Effector memory CD8-positive, alpha-beta T cell (primary cell): ENCODE measurements at places on chromosomes 3 and 15.

DNA sequence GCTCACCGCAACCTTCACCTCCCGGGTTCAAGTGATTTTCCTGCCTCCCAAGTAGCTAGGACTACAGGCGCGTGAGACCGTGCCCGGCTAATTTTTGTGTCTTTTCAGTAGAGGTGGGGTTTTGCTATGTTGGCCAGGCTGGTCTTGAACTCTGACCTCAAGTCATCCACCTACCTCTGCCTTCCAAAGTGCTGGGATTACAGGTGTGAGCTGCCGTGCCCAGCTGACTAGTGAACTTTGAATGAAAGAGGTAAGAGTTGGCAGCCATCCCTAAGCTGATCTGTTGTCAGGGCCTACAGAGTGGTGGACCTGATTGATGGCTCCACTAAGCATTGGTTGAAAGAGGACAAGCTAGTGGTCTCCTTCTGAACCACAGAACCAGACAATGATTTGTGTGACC is 15.3 kb downstream of the PXK start:
- H3K36me3 ChIP-seq = peaks cover under 1% of the 10 kb centered on the region
- DNase-seq = no peak
- H3K4me3 ChIP-seq = no peak overlapping the region
- no peak overlapping the region for H3K27ac ChIP-seq
- peaks cover 51% of the 10 kb centered on the region for H3K4me1 ChIP-seq

- peaks cover 26% of the 10 kb centered on the region for H3K4me1 ChIP-seq
- no peaks in the 10 kb centered on the region for H3K36me3 ChIP-seq
- H3K27me3 ChIP-seq = no peaks in the 10 kb centered on the region
- H3K4me3 ChIP-seq = peak overlapping the region; percentile 54
Measured at GRCh38 chr3:100073049-100073713, 41.1 kb downstream of the FILIP1L start.

DNA sequence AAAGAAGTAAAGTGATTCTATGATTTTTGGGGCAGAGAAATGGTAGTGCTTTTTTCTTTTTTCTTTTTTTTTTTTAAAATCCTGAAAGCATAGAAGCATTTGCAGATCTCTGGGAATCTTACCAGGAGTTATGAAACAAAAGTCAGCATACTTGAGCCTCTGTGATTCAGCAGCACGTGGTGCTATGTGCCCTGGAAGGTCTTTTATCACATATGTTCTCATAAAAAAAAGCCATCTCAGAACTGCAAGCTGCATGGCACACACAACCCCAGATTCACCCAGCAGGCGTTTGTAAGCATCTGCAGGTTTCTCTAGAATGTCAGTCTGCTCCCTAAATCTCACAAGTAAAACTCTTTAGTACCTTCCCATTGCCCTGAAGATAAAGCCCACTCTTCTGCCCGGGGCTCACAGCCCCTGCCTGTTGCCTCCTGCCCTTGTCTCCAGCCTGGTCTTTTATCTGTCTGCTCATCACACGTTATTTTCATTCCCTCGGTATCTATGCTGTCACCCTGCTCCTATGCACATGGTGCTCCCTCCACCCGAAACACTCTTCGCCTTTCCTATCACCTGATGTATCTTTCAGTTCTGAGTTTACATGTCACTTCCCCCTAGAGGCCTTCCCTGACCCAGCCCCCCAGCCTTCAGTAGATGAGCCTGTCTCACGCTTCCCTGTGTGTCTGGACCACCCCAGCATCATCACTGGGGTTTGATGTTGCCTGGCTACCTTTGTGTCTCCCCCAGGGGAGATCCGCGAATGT is 72.4 kb downstream of the CHDH start:
- H3K27me3 ChIP-seq = peaks cover 64% of the 10 kb centered on the region
- DNase-seq = no peak
- H3K4me3 ChIP-seq = no peak overlapping the region
- H3K4me1 ChIP-seq = no peaks in the 10 kb centered on the region

- no peak for DNase-seq
- no peak overlapping the region for H3K27ac ChIP-seq
- no peak overlapping the region for H3K4me3 ChIP-seq
- H3K4me1 ChIP-seq = no peaks in the 10 kb centered on the region
- H3K27me3 ChIP-seq = no peaks in the 10 kb centered on the region
- peaks cover 29% of the 10 kb centered on the region for H3K36me3 ChIP-seq
Measured at GRCh38 chr15:34355241-34355640, 11.8 kb downstream of the LPCAT4 start.

DNA sequence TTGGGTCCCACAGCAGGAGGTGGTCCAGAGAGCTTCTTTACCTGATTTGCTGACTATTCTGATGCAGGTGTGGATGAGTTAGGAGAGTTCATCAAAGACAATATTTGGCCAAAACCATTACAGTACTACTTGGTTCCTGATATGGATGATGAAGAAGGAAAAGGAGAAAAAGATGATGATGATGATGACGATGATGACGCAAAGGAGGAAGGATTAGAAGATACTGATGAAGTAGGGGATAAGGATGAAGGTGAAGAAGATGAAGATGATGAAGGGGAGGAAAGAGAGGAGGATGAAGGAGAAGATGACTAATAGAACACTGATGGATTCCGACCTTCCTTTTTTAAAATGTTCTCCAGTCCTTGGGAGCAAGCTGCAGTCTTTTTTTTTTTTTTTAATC is 148.7 kb downstream of the GBE1 start:
- no peaks in the 10 kb centered on the region for H3K36me3 ChIP-seq
- no peak for DNase-seq
- H3K27ac ChIP-seq = no peak overlapping the region
- no peak overlapping the region for H3K4me3 ChIP-seq
- H3K27me3 ChIP-seq = no peaks in the 10 kb centered on the region

GRCh38 chr3:24270204-24270691 is 224.4 kb downstream of the THRB start:
- H3K36me3 ChIP-seq = no peaks in the 10 kb centered on the region
- H3K4me3 ChIP-seq = no peak overlapping the region
- DNase-seq = no peak
- no peaks in the 10 kb centered on the region for H3K4me1 ChIP-seq
- H3K27me3 ChIP-seq = no peaks in the 10 kb centered on the region

DNA sequence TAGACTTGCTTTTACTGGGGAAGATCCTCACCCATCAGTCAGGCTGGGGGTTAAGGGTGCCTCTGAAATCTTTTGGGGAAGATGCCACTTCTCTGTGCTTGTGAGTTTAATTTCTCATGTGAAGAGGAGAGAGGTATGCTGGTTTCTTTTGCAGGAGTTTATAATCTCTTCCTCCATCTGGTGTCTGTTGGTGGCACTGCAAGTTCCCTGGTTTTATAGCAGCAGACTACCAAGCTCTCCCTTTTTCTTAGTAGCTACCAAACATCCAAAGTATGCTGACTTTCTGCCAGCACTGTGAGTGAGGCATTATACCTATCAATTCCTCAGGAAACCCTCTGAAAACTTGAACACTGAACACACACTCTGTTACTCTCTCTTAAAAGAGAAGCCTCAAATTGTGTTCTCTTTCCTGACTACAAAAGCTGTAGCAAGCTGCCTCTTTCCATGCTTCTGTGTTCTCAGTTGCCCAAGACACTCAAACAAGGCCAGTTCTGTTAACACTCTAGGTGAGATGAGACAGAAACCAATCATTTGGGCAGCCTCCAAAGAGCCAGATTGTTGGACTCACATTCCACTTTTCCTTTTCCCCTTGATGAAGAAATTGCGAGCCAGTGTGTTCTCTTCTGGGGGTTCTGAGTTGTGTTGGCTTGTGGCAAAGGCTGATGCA is 299.5 kb downstream of the GAP43 start:
- H3K4me1 ChIP-seq = no peaks in the 10 kb centered on the region
- no peak for DNase-seq
- H3K36me3 ChIP-seq = no peaks in the 10 kb centered on the region
- H3K27me3 ChIP-seq = no peaks in the 10 kb centered on the region
- H3K4me3 ChIP-seq = no peak overlapping the region

DNA sequence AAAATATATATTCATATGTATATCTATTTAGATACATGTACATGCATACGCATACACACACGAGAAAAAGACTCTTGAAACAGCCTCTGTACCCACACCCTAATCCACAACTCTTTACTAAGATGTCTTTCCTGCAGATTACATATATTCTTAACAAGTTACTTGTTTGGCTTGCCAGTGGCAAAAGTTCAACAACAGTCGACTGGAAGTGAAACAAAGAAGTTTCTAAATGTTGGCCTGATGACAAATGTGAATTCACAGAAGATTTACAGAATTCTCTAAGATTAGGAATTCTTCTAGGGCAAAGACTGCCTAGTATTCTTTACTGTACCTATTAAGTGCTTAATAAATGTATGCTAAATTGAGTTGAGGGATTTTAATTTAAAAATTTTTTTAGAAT is 116.8 kb downstream of the CDIN1 start:
- H3K4me1 ChIP-seq = no peaks in the 10 kb centered on the region
- no peaks in the 10 kb centered on the region for H3K36me3 ChIP-seq
- H3K27ac ChIP-seq = no peak overlapping the region
- H3K4me3 ChIP-seq = no peak overlapping the region
- no peaks in the 10 kb centered on the region for H3K27me3 ChIP-seq

GRCh38 chr15:96268442-96269204 is 61.9 kb upstream of the NR2F2 start:
- no peak overlapping the region for H3K4me3 ChIP-seq
- H3K4me1 ChIP-seq = no peaks in the 10 kb centered on the region
- no peak for DNase-seq
- no peaks in the 10 kb centered on the region for H3K36me3 ChIP-seq

DNA sequence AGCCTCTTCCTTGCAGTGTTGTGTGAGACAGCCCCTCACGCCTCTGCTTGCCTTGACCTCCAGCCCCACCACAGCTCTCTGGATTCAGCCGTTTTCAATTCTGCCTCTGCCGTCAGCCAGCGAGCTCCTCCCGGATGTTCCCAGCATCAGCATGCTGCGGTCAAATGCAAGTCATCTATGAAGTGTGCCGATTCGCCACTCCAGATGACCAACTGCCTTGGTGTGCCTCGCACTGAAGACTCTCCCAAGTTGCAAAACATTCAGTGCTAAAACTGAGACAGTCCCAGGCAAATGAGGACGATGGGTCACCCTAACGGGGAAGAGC is 30.6 kb upstream of the RASA2 start:
- H3K36me3 ChIP-seq = no peaks in the 10 kb centered on the region
- no peak overlapping the region for H3K4me3 ChIP-seq
- no peak for DNase-seq
- H3K27ac ChIP-seq = no peak overlapping the region
- peaks cover 16% of the 10 kb centered on the region for H3K4me1 ChIP-seq

GRCh38 chr15:46408312-46408711 is 773.5 kb downstream of the SQOR start:
- H3K27ac ChIP-seq = no peak overlapping the region
- H3K4me3 ChIP-seq = no peak overlapping the region
- no peaks in the 10 kb centered on the region for H3K36me3 ChIP-seq
- H3K27me3 ChIP-seq = no peaks in the 10 kb centered on the region
- H3K4me1 ChIP-seq = no peaks in the 10 kb centered on the region

GRCh38 chr3:134677987-134678308 is 27.1 kb upstream of the KY start:
- no peak overlapping the region for H3K4me3 ChIP-seq
- DNase-seq = no peak
- H3K36me3 ChIP-seq = no peaks in the 10 kb centered on the region
- peaks cover 31% of the 10 kb centered on the region for H3K27me3 ChIP-seq
- no peaks in the 10 kb centered on the region for H3K4me1 ChIP-seq

DNA sequence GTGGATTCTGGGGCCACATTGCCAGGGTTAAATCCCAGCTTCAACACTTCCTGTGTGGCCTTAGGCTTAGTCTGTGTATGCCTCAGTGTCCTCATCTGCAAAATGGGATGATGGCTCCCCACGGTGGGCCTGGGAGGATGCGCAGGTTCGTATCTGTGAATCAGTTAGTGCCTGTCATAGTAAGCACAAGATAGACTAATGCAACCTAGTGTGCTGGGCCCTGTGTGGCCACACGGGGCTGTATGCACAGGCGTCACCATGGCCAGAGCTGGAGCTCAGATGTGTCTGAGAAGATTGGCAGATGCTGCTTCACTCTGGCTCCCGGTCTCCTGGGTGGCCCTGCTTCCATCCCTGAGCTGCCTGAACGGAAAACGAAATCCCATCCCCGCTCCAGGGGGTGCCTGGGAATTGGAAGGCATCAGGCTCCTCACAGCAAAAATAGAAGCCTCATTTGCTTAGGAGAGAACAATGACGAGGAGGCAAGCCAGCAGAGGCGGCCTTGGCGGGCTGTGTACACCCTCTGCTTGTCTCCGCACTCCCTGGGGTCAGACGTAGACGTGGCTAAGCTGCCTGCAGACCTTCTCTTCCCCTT is 103.6 kb downstream of the APBA2 start:
- H3K27ac ChIP-seq = no peak overlapping the region
- peaks cover 7% of the 10 kb centered on the region for H3K27me3 ChIP-seq
- peaks cover 38% of the 10 kb centered on the region for H3K4me1 ChIP-seq
- no peak for DNase-seq
- peaks cover 14% of the 10 kb centered on the region for H3K36me3 ChIP-seq
- no peak overlapping the region for H3K4me3 ChIP-seq

DNA sequence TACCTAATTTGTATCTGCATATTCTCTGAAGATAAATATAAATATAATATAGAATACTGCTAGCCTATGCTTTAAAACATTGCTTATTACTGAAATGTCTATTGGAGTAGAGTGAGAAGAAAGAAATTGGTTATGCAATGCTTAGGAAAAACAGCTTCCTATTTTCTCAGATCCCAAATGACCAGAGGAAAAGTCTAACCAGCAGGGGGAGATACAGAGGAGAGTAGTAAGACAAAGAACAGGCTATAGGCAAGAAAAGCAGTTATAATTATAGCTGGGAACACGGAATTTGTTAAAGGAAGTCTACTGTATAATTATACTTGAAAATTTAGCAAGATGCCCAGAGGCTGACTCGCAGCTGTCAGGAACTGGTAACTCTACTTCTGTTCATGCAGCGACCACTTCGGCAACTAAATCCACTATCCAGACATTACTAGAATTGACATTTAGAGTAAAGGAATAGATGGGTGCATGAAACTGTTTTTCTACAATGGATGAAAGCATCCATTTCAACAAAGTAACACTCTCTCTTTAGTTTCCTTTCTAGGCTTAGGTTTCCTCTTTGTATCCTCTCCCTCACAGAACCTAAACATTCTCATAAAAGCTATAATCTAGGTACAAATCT is 97.2 kb downstream of the TBC1D5 start:
- H3K4me3 ChIP-seq = no peak overlapping the region
- H3K27ac ChIP-seq = no peak overlapping the region
- no peaks in the 10 kb centered on the region for H3K27me3 ChIP-seq
- DNase-seq = no peak
- H3K36me3 ChIP-seq = no peaks in the 10 kb centered on the region
- peaks cover 5% of the 10 kb centered on the region for H3K4me1 ChIP-seq

- H3K4me3 ChIP-seq = no peak overlapping the region
- peaks cover 18% of the 10 kb centered on the region for H3K27me3 ChIP-seq
- no peak overlapping the region for H3K27ac ChIP-seq
- no peak for DNase-seq
Measured at GRCh38 chr15:95494971-95495541, 835.4 kb upstream of the NR2F2 start.

- no peak for DNase-seq
- H3K4me1 ChIP-seq = peaks cover 3% of the 10 kb centered on the region
- peaks cover 19% of the 10 kb centered on the region for H3K27me3 ChIP-seq
- no peak overlapping the region for H3K4me3 ChIP-seq
- H3K36me3 ChIP-seq = no peaks in the 10 kb centered on the region
Measured at GRCh38 chr15:71180986-71181853, 65.9 kb downstream of the THSD4 start.

- peaks cover 4% of the 10 kb centered on the region for H3K36me3 ChIP-seq
- no peak overlapping the region for H3K4me3 ChIP-seq
- peak overlapping the region; percentile 52 for H3K27ac ChIP-seq
- H3K27me3 ChIP-seq = no peaks in the 10 kb centered on the region
- no peak for DNase-seq
Measured at GRCh38 chr3:119978554-119979208, 115.6 kb downstream of the GSK3B start.

- H3K27ac ChIP-seq = no peak overlapping the region
- no peak for DNase-seq
- H3K27me3 ChIP-seq = no peaks in the 10 kb centered on the region
- H3K4me1 ChIP-seq = no peaks in the 10 kb centered on the region
- H3K36me3 ChIP-seq = no peaks in the 10 kb centered on the region
- no peak overlapping the region for H3K4me3 ChIP-seq
Measured at GRCh38 chr15:79740561-79740960, 156.3 kb downstream of the MTHFS start.
